Stomach (tissue), 19 donors: ENCODE measurements at places on chromosomes 1 and 21. TPM values are rescaled to one million over a fixed set of nuclear protein-coding genes. Genes with fewer than 3 reads are reported as not detected.

DNA sequence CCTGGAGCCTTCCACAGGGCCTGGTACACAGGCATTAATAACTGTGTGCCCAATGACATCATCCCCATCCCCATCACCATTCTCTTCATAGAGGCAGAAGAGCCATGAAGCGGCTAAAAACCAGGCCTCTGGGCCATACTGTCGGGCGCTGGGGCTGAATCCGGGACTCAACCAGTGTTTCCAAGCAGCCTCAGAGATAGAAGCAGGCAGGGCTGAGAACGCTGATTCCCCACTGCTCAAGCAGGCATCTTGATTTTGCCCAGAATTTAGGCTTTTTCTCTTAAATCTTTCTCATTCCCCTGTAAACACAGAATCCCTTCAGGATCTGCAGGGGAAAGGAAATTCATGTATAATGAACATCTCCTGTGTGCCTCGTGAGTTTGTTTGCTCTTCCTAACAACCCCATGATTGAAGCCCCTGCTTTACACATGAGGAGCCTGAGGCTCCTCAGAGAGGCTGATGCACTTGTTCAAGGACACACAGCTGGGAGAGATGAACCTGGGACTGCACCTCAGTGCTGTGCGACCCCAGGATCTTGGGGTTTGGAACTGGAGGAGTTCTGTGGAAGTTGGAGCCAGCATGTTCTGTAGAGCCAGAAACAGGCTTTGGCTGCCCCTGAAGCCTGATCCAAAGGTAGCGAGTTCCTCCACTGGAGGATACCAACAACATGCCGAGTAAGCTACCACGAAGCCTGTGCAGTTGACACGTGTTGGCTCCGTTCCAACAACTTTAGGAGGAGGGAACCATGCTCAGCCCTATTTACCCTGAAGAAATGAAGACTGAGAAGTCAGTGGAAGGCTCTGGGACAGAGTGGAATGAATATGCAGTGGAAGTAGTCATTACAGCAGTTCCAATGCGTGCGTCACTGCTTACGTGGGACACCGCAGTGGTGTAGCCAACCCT, 55.5 kb downstream of the EDN2 start:
- DNase-seq = no peak

The KDM1A gene
- polyA plus RNA-seq = 17.1 TPM

DNA sequence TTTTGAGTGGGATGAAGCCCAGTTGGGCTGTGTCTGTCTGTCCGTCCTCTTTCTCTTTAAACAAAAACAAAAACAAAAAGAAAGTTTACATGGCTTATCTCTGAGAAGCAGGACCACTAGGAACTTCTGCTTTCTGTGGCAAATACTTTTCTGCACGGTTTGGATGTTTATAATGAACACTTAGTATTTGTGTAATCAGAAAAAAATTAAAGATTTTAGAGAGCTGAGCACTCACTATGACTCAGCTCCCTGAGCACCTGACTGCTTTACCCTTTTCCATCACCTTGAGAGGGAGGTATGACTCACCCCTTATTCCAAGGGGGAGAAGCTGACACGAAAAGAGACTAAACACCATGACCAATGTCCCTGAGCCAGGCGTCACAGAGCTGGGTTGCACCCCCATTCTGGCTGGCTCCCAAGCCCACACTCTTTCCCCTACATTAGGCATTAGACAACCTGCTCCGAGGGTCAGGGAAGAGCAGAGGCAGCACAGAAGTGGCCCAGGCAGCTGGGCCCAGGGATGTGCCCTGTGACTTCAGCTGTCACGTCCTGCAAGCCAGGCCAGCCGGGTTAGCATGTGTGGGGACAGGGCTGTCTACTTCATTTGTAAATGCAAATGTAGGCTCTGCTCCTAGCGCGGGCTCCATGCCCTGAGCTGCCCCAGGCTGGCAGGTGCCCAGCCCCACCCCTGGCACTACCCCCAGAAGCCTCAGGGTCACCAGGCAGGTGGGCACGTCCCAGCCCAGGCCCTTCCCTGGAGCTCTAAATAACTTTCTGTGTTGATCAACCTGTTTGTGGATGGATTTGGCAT, 30.4 kb downstream of the RAP1GAP start:
- peak; percentile 89 for DNase-seq

The GREM2 gene
- 2.0 TPM for polyA plus RNA-seq

The CD48 gene
- 6.4 TPM for polyA plus RNA-seq

DNA sequence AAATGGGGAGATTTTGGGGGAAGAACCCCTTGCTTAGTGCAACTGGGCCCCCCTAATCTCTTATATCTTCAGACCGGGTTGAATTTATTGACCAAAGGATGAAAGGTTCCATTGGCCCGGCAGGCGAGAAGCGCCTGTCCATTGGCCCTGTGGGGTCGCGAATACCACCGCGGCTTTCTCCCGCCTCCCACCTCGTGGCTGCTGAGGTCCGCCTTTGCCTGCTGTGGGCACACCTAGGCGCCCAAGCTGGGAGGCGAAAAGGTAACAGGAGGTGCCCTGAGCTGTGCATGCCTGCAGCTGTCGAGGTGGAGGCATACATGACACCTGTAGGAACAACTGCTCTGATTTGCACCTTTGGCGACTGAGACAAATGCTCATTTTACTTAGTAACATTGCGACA, 21.1 kb upstream of the FLG2 start:
- DNase-seq = no peak

DNA sequence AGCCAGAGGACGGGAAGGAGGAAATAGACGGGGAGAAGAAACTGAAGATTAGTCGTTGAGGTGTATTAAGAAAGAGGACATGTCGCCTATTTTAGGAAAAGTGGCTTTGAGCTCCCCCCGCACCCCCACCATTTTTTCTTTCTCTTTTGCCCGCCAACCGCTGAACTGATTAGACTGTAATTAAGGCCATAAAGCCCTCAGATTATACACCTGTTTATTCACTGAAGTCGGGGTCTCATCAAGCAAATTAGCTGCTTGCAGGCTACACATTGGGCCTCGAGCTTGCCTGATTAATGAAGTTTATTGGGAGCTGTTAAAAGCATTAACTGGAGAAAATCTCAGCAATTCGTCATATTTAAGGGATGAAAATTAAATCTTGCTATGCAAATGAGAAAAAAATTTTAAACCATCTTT, 119.4 kb upstream of the RRP15 start:
- no peak for DNase-seq

- DNase-seq = peak; percentile 68
Observed at GRCh38 chr1:30756545-30757351, 826 bp downstream of the LAPTM5 start.

DNA sequence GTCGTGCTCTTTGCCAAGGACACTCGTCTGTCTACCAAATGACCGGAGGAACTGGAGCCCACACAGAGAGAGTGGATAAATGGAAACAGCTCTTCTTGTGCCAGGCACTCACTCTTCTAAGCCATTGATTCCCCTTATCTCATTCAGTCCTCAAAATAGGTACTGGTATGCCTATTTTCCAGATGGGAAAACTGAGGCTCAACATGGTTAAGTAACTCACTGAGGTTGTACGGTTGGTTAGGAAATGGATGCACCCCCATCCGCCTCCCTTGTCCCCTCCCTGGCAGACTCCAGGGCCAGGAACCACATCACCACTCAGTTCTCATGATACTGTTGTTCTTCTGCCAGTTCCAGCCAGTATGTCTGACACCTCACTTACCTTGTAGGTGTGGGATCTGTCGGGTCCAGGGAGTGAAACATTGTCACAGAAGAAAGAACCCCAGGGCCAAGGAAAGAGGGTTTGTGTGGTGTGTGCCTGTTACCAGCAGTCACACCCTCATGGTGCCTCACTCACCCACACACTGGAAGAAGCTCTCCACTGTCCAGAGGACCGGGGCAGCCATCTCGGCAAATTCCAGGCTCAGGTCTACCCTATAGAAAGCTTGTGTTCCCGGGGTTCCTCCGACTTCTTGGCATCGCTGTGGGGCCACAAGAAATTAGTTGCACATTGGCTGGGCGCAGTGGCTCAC, 58.8 kb upstream of the TARDBP start:
- no peak for DNase-seq

GRCh38 chr1:152743371-152744145, 14.3 kb upstream of the KPRP start:
- no peak for DNase-seq

DNA sequence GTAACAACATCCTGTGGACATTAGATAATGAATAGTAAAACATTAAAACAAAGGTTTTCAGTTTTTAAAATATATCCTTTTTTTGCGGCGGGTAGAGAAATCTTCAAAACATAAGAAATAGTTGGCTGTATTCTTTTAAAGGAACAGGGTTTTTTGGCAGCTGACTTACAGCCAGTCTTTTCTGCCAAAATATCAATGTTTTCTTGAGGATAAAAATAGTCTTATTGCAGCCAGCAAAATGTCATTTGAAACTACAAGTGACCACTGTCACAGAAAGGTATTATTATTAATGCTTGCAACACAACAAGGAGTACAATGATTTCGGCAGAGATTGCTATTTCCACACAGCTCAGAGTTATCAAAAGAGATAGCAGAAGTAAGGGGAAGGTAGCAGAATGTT, 21.4 kb downstream of the OLFM3 start:
- no peak for DNase-seq

The TRIM58 gene
- polyA plus RNA-seq = not detected

DNA sequence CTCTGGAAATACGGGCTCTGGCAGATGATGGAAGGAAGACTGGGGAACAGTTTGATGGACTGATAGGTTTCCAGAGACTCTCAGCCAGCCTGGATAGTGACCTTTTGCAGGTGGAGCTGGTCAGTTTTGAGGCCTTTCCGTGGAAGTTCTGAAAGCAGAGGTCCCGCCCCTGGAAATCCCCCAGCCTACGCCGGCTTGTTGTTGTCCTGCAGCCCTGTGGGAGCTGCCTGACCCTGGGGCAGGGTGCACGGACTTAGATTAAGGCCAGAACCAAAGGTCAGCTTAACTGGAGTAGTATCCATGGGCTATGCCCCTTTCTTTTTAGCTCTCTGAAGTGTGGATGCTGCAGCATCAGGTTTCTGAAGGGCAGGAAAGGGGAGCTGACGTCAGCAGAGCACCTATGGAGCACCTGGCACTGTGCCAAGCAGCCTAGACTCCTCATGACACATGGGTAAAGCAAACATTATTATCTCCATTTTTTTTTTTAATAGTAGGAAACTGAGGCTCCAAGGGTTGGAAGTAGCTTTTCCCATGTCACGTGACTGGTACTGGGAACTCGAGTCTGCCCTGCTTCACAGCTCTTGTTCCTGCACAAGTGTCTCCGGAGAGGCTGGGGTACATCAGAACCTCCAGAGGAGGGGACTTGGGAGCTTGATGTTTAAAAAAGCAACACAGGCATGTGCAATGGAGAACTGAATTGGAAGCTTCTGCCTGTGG, 38.5 kb downstream of the IER5 start:
- DNase-seq = peak; percentile 73

GRCh38 chr1:82177192-82177591, 376.5 kb downstream of the ADGRL2 start:
- DNase-seq = no peak

GRCh38 chr1:85240174-85240601, 19.3 kb downstream of the C1orf52 start:
- DNase-seq = no peak

GRCh38 chr1:39301606-39302005, 97.1 kb downstream of the MACF1 start:
- DNase-seq = no peak

GRCh38 chr1:210726621-210727020, 397.9 kb downstream of the HHAT start:
- DNase-seq = no peak

The CD1B gene
- not detected for polyA plus RNA-seq

The GBP4 gene
- 13.3 TPM for polyA plus RNA-seq

GRCh38 chr1:21592086-21592865, 76.9 kb downstream of the RAP1GAP start:
- DNase-seq = no peak

DNA sequence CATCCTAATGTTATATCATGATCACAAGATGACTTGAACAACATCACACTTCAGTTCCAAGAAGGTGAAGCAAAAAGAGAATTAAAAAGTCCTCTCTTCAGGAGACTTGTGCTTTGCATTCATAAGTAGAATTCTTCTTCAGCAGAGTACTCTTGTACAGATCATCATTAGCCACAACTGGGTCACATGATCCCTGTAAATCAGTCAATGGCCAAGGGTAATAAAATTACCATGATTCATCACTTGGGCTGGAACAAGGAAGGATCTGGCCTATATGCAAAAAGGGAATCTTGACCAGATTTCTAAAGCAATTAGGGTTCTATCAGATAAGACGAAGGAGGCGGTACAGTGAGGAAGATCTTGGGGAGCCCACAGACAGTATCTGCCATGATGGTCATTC, 458.0 kb upstream of the DEPDC1 start:
- no peak for DNase-seq

DNA sequence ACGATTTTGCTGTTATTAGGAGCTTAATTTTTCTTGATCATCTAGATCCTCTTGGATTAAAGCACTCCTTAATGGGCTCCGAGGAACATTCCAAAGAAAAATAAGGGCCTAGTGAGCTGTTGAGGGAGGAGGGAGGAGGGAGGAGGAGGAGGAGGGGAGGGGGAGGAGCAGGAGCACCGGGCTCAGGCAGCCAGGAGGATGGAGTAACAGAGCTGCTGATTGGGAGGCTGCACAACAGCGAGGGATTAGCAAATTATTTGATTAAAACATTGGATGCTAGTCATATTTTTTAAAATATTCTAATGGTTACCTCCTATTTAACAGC, 302.1 kb upstream of the RRP15 start:
- DNase-seq = no peak

GRCh38 chr1:28354121-28354520, 15.4 kb upstream of the PHACTR4 start:
- no peak for DNase-seq

DNA sequence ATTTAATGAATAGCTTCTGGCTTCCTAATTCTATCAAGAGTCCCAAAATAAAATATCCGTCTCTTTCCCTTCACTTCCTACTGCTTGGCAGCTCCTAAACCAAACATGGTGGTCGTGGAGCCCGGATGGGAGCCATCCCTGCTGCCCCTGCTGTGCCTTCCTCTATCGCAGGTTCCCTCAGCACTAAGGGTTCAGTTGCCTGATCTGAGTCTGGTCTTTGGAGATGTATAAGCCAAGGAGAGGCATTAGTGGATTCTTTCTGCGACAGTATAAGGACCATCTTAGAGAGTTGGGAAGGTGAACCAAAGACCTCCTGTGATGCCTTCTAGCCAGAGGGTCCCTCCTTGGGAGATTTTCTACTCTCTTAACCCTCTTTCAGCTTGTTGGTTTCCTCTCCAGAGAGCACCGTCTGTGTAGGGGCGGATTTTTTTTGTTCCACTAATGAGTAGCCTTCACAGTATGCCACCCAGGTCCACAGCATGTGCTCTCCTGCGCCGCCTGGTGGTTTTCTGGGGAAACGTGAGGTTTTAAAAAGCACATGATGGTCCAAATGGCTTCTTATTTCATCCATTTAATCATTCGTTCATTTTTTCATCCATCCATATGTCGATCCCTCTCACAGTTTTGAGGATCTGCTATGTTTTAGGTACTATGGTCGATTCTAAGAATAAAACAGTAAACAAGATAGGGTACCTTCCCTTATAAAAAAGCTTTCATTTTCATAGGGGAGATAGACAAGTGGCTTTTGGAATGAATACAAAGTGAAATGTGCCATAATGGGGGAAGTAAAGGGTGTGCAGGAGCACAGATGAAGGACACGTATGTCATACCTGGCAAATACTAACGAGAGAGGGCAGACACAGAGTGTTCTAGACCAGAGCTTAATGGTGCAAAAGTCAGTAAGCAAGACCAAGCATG, 71.0 kb downstream of the NFASC start:
- peak; percentile 85 for DNase-seq

The SIK1 gene
- polyA plus RNA-seq = 2.7 TPM

The CTTNBP2NL gene
- 3.6 TPM for polyA plus RNA-seq

- DNase-seq = no peak
Observed at GRCh38 chr1:23561076-23561812, 1.9 kb upstream of the ID3 start.

The CFHR4 gene
- polyA plus RNA-seq = not detected
